ENCODE measurements at places on chromosomes 1 and 21.

- DNase-seq: no peak
These were observed 263.4 kb downstream of the PLA2G4A start for GRCh38 chr1:187092104-187092503.

- DNase-seq: no peak
These were observed 43.1 kb downstream of the ARHGAP29 start for GRCh38 chr1:94194079-94194865.

GRCh38 chr1:36397378-36398230 is at the start of gene LSM10:
LSM10 (minus strand) TSS chr1:36397908; CDS start chr1:36394129, 3,779 bp downstream.
- DNase-seq: peak; percentile 83

DNA sequence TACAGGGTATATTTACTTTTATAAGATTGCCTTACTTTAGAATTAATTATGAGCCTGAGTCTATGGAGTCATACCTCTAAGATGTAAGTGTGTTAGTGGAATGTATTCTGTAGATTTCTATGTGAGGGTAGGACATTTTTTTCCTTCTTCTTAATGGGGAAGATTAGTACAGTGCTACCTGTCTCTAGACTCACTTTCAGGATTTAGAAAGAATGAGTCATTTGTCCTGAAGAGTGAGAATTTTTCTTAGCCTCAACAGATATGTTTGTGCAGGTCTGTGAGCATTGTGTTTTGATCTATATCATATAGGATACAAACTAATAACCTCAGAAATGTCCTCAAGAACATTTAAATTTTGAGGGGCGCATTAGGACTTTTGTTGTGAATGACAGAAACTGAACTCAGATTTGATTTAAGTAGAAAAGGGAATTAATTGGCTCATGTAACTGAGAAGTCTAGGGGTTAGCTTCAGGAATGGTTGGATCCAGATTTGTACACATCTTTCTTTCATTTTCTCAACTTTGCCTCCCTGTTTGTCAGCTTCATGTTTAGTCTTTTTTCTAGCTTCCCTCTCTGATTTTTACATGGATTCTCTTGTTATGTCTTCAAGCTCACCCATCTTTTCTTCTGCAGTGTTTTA is 45.3 kb downstream of the TTC3 start:
- DNase-seq: no peak

DNA sequence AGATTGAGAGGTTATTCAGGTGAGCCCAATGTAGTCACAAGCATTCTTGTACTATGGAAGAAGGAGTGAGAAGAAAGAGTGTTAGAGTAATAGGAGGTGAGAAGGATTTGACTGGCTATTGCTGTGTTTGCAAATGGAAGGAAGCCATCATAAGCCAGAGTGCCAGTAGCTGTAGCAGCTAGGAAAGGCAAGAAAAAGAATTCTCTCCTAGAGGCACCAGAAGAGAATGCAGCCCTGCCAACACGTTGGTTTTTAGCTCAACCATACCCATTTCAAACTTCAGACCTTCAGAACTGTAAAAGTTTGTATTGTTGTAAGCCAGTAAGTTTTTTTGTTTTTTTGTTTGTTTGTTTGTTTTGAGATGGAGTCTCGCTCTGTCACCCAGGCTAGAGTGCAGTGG is 8.9 kb upstream of the IL12RB2 start:
- DNase-seq: no peak

DNA sequence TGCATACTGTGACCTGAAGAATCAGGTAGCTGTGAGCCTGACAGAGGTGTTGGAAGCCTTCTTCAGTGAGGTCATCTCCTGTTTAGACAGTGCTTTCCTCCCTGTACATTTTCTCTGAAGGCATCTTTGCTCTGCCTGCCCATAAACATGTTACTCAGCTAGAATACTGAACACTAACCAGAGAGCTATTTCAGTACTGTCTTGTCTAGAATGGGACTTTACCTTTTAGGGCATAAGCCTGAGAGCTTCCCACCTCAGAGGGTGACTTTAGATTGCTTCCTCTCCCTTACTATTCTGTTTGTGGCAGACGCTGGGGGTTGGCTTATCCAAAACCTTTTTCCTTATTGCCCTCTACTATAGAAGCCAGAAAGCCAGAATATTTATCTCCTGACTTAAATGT is 23.3 kb upstream of the ZNF326 start:
- no peak for DNase-seq

DNA sequence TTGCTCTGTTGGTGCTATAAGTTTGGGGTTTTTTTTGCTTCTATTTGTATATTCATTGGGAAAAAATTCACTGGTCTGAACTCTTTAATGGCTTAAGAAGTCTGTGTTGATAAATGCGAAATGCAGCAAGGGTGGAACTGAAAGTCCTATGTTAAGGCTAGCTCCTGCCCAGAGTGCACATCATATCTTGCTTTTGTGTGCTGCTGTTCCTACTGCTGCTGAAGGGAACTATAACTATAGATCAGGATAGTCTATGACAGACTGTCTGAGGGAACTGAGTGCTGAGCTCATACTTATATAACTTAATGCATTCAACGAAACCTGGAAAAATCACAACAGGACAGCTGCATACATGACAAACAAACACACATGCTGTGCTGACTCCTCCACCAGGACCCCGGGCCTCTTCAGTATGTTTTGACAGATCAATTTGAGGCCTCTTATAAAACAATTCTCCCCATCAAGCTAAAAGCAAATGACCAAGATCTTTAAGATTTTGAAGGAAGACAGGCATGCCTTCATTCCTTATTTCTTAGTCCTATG is 1031.5 kb upstream of the ADGRL2 start:
- DNase-seq: no peak

DNA sequence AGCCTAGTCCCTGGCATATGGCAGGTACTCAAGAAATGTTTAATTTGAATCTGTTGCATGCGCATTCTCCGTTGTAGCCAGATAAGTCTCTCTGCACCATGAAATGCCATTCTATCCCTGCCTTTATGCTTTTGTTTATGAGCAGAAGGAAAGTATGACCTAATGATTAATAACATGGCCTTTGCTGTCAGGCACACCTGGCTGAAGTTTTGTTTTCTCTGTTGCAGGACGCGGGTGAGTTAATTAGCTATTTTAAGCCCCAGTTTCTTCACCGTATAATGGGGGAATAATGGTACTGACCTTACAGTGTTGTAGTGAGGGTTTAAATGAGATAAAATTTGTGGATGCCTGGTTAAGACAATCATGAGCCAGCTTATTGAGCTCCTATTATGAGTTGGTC is 87.7 kb downstream of the ST6GALNAC3 start:
- no peak for DNase-seq

DNA sequence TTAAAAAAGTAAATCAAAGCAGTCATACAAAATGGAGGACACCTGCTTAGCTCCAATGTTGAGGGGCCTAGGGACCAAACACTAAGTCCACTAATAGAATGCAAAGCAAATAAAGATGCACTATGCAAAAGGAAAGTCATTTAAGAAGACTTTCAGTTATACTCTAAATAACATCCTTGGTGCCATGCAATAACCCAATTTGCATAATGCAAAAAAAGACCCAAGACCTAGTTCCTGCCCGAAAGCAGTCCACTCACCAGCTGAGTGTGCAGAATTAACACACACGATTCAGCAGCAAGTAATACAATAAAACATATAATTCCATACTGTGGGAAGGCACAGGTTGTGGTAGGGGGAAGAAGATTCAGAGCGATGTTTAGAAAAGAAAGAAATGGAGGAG is 101.8 kb downstream of the TGFBR3 start:
- no peak for DNase-seq

GRCh38 chr1:153553830-153554541 is 4.9 kb upstream of the S100A3 start:
- DNase-seq: no peak

GRCh38 chr1:201964261-201964660 is 9.0 kb downstream of the TIMM17A start:
- DNase-seq: no peak

DNA sequence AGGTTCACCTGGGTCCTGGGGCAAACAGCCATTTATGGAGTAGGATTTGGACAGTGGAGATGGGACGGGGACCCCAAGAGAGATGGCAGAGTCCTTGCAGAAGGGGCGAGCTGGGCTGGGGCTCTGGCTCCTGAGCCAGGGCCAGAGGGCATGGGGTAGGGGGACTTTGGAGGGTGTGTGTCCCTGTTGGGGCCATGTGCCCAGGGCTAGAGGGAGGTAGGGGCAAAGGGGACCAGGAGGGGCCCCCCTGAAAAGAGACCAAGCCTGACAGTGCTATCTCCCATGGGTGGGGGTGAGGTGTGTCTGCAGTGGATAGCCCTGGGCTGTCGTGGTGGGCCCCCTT is 92.3 kb downstream of the TRIM11 start:
- no peak for DNase-seq

DNA sequence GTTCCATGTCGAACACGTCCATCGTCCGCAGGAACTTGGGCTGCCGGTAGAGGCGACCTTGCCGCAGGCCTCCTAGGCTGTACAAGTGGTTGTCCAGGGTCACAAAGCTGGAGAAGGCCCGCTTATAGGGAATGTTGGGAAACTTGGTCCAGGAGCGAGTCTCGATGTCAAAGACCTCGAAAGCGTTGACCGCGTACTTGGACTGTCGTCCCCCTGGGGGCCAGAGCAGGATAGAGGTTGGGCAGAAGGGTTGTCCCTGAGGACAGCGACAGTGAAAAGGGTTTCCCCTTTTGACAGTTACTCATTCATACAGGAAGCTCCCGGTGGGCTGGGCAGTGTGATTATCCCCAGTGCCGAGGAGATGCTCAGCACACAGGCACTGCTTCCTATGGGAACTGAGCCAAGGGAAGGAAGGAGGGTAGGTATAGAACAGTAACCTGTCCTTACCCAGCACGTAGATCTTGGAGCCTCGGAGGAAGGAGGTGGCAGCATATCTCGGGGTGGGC is 17.5 kb downstream of the KLHDC8A start:
- no peak for DNase-seq

- no peak for DNase-seq
These were observed 4.6 kb downstream of the MTARC1 start for GRCh38 chr1:220791285-220791684.

GRCh38 chr1:18947570-18947969 is 8.9 kb downstream of the IFFO2 start:
- no peak for DNase-seq

GRCh38 chr1:170927955-170928840 is 7.1 kb upstream of the MROH9 start:
- no peak for DNase-seq

DNA sequence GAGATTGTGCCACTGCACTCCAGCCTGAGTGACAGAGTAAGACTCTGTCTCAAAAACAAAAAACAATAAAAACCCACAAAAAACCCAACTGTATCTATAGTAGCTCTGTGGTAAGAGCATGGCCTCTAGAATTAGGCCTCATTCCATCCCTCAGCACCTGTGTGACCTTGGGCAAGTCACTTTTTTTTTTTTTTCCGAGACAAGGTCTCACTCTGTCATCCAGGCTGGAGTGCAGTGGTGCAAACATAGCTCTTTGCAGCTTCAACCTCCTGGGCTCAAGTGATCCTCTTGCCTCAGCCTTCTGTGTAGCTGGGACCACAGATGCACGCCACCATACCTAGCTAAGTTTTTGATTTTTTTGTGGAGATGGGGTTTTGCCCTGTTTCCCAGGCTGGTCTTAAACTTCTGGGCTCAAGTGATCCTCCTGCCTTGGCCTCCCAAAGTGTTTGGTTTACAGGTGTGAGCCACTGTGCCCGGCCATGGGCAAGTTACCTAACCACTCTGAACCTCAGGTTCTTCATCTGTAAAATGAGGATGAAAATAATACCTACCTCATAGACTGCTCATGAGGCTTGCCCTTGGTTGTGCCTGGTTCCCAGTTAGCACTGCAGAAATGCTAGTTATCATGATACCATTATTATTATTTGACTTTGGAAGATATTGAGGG is 15.3 kb upstream of the MYOM3 start:
- no peak for DNase-seq

DNA sequence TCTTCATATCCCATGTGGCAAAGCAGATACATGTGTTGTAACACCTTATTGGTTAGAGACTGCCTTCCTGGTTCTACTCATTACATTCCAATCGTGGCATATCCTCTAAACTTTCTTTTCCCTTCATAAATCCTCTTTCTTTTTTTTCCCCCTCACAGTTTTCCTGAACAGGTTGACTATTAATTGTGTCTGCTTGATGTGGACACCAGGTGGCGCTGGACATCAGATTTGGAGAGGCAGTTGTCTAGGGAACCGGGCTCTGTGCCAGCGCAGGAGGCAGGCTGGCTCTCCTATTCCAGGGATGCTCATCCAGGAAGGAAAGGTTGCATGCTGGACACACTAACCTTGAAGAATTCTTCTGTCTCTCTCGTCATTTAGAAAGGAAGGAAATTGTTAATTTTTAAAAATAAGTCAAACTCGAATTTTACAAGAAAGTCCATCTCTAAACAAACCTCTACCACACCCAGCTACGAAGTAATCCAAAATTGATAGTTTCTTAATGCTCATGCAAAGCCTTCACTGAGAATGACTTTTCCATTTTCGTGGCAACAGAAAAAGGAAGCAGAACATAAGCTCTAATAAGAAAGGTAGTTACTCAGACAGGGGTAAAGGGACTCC is 59.4 kb upstream of the ASB17 start:
- DNase-seq: peak; percentile 9
